ENCODE measurements at places on chromosomes 3 and 15.

- DNase-seq: peak; percentile 75
Measured at GRCh38 chr15:68972201-68973065, 42.1 kb upstream of the NOX5 start.

DNA sequence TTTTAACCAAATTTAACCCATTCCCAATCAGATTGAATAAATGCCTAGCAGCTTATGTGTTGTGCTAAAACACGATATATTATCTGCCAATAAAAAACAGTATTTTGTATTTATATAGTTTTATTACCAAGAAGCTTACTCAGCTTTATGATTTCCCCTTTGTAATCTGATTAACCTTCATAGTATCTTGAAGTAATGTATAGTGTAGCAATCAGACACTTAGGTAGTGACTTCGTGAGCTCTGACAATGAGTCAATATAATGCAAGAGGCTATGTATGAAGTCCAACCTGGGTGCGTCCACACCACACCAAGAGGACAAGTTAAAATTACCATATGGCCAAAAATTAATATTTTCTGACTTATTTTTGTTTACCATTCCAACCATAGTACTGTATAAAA lies 2.1 kb upstream of the CNBP start:
- DNase-seq: peak; percentile 29

DNA sequence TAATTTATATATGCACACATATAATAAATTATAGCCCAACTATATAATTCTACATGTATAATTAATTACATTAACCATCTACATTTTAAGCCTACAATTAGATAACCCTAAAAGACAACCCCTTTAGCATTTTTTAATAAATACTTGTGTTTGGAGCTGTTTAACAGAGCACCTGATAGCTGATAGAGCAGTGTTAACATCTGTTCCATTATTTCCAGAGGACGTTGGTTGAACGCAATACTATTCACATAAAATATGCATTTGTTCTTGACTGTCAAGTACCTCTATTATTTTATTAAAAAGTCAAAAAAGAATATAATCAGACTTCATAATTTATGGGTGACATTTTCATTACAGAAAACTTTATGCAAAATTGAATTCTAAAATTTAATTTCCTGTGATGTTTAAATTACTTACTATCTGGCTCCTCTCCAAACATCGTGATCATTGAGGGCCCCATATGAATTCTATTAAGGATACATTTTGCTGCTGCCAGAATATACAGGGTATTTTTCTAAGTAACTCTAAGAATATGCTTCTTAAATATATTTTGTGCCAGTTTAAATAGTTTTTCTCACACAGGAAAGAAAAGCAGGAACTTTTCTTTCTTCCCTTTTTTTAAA lies 234.3 kb downstream of the SHOX2 start:
- no peak for DNase-seq

DNA sequence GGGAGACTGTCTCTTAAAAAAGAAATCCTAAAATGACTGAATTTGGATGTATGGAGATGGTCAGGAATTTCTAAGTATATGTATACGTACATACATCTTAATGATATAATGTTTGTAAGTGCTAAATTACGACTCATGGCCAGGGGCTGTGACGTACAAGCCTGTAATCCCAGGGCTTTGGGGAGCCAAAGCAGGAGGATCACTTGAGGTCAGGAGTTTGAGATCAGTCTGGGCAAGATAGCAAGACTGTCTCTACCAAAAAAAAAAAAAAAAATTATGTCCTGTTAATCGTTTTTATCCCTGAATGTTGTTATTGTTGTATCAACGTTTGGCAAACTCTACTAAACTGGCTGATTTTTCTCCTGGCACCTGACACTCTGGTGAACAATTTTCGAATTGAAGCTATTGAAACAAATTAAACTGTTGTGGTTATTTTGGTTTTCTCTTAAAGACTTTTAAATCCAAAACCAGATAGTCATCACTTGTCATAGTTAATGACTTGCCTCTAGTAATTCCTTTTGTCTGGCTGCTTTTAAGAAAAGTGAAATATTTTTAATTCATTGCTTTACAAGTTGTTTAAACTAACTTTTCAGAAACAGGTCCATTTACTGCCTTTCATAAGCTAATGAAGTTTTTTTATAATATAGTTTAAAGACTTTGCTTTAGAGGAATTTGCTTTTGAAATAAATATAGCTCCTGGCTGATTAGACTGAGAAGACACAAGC lies 7.0 kb downstream of the MORF4L1 start:
- peak; percentile 15 for DNase-seq

DNA sequence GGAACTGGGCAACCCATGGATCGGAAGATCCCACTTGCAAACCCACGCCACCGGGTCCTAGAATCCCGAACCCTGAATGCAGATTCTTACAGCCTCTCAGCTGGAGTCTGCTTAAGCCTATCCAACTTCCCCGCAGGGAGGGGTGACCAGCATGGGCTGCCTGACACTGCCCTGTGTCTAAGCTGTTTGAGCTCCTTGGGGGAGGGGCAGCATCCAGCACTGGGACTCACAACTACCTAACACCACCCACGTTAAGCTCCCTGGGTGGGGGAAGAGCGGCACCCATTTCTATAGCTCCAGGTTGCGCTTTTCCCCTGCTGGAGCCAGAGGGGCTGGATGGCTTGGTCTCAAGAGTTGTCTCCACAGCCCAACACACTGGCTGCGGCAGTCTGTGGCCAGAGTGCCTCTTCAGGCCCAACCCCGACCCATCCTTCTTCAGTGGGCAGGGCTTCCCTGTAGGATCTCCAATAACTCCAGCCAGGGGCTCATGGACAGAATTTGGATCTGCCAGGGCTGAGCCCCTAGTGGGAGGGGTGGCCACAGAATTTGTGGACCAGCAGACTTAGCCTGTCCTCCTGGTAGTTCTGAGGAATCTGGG lies 649.2 kb downstream of the TUSC7 start:
- DNase-seq: no peak

- DNase-seq: no peak
Measured at GRCh38 chr3:12394569-12395271, 89.6 kb upstream of the TSEN2 start.

DNA sequence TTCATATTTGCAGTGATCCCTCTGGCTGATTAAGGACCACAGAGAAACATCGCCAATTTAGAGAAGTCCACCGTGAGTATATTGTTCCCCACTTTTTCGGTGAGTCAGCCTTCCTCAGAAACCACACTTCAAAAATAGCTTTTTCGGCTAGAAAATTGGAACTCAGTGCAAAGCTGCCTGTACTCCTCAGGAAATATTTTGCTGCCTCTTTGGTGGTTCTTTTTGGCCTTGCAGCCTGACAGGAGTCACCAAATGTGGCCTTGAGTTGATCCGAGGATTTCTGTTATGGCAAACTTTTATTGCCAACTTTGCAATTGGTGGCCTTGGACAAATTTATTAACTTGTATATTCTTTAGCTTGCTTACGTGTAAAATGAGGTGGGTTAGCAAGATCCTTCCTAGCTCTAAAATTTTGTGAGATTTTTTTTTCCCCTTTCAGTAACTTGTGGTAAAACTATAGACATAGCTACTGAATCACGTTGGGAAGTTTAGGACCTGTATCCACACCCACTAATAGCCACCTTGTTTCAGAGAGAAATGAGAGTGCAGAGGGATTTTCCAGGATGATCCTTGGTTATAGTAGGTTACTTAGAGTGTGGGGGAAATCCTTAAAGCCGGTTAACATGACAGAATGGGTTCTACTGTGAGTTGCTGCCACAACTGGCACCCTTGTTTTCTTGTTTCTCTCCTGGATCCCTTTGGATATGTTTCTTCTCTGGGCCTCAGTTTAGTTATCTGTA lies 9.9 kb downstream of the ARL6IP5 start:
- DNase-seq: peak; percentile 79

- peak; percentile 30 for DNase-seq
Measured at GRCh38 chr3:133986311-133986710, 43.4 kb downstream of the SLCO2A1 start.

All from hematopoietic multipotent progenitor cell treated with erythropoietin and hydrocortisone succinate and interleukin-3 and kit ligand, for 6 days (in vitro differentiated cells).